ENCODE measurements at places on chromosomes 7 and 10.

GRCh38 chr10:35564341-35564968 lies 40.7 kb upstream of the GJD4 start:
- DNase-seq: no peak

DNA sequence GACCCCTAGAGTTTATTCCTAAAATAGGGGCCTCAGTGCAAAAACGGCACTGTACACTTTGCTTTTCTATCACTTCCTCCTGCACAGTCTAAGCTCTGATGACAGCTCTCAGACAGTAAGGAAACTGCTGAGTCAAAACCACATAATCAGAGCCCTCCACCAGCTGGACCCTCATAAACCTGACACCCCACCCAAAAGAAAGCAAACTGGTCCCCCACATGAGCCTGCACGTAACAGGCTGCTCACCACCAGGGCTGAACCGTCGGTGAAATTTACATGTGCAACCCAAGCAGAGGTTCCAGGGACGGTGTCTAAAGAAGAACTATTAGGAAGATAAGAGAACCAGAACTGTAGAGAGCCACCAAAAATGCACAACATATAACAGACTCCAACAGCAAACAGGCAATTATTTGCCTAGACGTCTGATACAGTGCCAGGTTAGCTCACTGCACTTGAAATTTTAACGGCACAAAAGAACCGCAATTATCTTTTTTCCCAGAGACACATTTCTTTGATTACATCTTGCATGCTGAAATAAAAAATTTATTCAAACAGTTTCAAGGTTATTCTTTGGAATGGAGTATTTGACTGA lies 19.6 kb downstream of the SGMS1 start:
- no peak for DNase-seq

DNA sequence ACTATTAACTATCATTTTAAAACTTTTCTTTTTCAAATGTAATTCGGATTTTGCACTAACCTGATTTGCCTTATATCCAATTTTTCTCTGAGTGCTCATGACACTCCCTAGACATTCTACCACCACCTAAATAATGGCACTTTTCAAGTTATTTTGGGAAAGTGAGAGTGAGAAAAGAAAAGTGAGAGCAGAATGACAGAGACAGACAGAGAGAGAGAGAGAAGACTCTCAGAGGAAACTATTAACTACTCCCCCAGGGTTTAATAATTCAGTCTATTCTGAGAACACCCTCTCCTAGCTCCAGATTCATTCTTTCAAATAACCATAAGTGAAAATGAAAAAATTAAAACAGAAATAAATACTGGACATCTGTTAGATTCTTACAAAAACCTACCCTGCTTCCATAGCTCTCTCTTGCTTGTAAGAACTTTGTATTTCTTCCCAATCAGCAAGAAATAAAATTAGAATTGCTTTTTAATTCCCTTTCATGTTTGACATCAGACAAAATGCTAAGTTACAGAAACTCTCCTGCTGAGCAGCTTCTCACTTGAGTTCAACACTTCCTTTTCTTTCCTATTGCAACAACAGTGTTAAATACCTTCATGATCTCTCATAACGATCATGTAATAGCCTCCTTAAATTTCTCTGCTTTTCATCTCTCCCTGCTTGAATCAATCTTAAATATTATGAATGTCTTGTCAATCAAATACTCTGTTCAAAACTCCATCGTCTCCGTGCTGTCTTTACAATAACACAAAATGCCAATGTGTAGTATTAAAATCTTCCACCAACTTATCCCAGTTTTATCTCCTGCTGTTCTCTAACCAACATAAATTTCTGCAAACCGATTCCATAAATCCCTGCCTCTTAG lies 191.7 kb downstream of the SEMA3E start:
- no peak for DNase-seq

- DNase-seq: no peak
Measured at GRCh38 chr7:116801092-116801710, 61.2 kb upstream of the CAPZA2 start.

- no peak for DNase-seq
Measured at GRCh38 chr7:29194206-29194593, 375 bp upstream of the CHN2 start.

DNA sequence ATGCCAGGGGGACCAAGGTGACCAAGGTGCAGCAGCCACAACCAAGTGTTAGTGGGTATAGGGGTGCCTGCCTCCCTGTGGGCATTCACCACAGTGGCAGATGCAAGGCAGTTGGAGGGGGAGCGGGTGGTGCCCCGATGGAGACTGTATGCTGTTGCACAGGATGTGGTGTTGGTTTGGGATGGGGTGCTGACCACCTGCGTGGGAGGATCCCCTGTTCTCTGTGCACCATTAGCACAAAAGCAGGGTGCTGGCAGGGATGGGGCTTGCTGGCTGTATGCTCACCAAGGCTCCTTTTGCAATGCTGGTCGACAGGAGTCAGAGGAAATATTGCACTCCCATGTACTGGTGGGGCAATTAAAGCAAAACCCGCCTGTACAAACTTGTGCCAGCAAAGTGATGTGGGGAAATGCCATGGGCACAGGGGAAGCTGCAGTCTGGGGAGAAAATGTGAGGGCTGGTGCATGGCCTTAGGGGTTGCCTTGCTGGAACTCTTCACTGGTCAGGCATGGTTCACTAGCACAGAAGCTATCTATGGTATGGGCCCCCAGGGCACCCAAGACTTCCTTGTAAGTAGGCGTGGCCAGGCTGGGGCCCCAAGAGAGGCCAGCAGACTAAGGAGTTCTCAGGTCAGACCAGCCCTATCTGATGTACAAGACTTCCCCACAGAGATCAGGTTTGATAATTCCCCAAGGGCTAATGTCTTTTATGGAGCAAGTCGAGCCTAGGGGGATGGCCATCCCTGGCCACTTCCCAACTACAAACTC lies 51.9 kb upstream of the GNAT3 start:
- DNase-seq: no peak

- no peak for DNase-seq
Measured at GRCh38 chr10:11208243-11208642, 190.6 kb downstream of the CELF2 start.

DNA sequence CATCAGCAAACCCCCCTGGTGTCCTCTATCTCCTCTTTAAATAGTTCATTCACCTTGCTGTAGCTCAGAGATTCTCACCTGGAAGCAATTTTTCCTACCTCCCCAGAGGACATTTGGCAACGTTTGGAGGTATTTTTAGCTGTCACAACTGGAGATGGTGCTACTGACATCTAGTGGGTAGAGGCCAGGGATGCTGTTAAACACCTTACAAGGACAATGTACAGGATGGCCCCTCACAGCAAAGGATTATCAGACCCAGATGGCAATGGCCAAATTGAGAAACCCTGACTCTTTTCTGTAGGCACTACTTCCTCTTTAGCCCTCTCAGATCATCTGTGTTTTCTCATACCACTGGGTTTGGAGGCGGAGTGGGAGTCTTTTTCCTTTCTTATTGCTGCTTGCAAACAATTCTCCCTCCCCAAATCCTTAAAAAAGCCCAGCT lies 13.2 kb upstream of the TRA2A start:
- no peak for DNase-seq

GRCh38 chr7:67435894-67436535 lies 439.4 kb downstream of the TYW1 start:
- no peak for DNase-seq

DNA sequence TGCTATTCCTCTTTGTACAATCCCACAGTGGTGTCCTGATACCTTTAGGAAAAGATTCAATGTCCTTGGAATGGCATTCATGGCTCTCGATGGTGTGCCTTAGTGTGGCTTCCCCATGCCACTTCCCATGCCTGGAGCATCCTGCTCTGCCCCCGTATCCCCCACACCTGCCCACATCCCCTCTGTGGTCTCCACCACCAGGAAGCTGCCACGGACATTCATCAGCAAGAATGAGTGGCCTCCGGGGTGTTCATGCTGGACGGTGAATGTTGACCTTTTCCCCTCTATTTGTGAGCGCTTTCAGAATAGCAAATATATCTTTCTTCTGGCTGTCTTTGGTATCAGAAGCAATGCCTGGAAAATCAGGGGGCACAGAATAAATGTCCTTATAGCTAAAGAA lies 262.0 kb upstream of the NRP1 start:
- no peak for DNase-seq

DNA sequence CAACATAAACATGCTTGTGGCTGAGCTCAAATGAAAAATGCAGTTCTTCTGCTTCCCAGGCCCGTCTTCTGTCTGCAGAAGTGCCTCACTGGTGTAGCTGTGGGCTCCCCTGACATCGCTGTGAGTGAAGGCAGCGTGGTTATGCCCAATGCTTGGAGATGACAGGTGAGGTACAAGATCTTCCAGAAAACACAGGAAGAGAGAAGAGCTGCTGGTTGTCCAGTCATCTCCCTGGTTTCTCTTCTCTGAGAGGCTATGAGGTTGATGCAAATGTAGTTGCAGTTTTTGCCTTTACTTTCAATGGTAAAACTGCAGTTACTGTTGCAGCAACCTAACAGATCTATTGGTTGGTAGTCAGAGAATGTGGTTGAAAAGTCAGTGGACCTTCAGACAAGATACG lies 223.6 kb downstream of the GATA3 start:
- DNase-seq: no peak

DNA sequence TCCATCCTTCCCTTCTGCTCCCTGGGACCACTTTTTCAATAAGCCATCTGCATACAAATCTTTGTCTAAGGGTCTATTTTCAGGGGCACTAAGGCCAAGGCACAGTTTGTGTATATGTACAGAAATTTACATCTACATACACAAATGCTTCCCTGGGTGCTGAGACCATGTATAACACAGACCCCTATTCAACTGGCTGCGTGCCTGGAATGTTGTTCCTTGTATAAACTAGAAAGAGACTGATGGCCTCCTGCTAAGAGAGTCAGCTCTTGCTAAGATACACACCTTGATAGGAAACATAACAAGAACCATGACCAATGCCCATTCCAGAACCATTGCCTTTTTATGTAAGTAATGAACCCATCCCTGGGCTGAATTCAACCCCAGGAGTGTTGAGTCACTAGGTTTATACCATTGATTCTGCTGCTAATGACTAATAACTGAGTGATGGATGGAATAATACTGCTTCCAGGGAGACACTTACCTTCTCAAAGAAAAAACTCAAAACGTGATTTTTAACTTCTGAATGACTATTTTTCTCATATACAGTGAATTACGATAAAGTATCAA lies 290.7 kb downstream of the FGFR2 start:
- DNase-seq: no peak

GRCh38 chr7:88002617-88003016 lies 68.6 kb downstream of the ADAM22 start:
- no peak for DNase-seq

- DNase-seq: no peak
Measured at GRCh38 chr10:971150-971542, 17.1 kb upstream of the GTPBP4 start.

- DNase-seq: no peak
Measured at GRCh38 chr10:73211106-73211811, 35.8 kb downstream of the DNAJC9 start.

GRCh38 chr7:38512704-38513103 lies 118.5 kb downstream of the AMPH start:
- DNase-seq: no peak

DNA sequence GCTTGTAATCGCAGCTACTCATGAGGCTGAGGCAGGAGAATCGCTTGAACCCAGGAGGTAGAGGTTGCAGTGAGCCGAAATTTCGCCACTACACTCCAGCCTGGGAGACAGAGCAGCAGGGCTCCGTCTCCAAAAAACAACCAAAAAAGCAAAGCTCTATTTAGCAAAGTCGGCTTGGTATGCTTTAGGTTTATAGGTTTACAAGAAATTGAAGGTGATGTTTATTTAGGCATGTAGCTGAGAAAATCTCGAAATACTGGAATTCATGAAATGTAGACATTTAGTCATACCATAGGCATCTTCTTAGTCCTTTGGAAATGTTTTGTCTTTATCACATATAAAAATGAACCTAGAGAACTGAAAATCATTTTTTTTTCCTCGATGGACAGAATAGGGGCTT lies 453.8 kb upstream of the ANKRD30A start:
- no peak for DNase-seq

DNA sequence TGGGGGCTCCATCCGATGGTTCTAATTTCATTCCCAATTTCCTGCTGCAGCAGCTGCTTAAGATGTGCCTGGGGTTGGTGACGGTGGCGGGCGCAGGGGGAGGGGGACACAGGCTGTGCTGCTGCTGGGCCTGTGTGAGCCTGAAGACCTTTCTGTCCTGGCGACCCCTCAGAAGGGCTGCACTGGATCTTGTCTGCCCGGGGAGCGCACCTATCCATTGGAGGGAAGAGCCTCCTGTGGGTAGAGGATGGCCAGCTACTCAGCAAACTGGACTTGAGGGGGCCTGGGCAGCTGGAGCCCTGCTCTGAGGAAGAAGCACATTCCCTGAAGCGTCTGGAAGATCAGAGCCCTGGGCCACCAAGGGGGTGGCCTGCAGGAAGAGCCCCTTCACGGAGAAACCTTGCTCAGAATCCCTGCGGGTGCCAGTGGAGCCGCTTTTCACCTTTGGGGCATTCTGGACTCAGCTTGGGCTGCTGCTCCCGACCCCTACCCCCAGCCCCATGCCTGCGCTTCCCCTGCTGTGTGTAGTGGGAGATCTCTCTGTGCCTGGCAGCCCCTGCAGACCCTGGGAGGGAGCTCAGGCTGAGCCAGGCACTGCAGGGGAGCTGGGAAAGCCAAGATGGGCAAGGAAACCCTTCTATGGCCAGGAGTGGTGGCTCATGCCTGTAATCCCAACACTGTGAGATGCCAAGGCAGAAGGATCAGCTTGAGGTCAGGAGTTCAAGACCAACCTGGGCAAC lies 17.8 kb downstream of the LDB3 start:
- DNase-seq: no peak

DNA sequence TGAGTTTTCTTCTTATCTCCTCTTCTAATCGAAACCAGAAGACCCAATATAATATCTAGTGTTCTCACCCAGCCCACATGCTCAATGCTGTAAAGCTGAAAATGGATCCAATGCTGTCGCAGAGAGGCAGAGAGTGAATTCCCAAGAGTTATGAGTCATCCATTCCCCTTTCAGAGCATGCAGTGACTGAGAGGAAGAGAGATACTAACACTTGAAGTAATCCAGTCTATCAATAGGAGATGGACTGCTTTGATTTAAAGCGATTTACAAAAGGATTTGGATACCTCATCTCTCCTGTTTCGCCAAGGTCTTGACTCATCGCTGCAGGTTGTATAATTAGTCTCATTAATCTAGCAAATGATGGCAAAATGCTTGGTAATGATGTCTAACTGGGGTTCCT lies 41.5 kb upstream of the PRKCQ start:
- peak; percentile 36 for DNase-seq

- DNase-seq: no peak
Measured at GRCh38 chr10:30185341-30185740, 126.0 kb upstream of the JCAD start.

DNA sequence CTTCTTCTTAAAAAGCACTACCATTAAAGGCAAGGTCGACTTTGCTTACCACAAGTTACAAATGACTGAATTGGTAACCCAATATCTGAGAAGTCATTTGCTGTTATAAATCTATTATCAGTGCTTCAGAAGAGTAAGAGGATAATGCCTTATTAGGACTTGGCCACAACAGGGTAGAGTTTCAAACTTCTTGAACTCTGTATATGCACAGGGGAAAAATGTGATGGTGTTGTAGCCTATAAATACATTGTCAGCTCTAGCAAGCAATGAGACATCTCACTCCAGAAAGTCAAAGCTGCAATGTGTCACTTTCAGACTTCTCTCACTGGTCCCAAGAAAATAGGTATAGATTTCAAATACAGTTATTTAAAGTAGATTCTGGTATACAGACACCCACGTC lies 9.3 kb downstream of the TFEC start:
- no peak for DNase-seq

GRCh38 chr7:36986511-36986933 lies 262.2 kb upstream of the AOAH start:
- DNase-seq: no peak
